ENCODE measurements at places on chromosomes 2 and 18. TPM values are rescaled to one million over a fixed set of nuclear protein-coding genes. Genes with fewer than 3 reads are reported as not detected.

SLC11A1 gene
- total RNA-seq, result 0.25 TPM

CCDC141 gene
- not detected for total RNA-seq

EML6 gene
- total RNA-seq, result 1.1 TPM

SRD5A2 gene
- not detected for total RNA-seq

WDR35 gene
- total RNA-seq, result 18.2 TPM

SPATA3 gene
- total RNA-seq, result not detected

TNFRSF11A gene
- total RNA-seq, result 0.25 TPM

TEKT4 gene
- total RNA-seq, result not detected

NOL4 gene
- not detected for total RNA-seq

RNU2-63P gene
- not detected for total RNA-seq

FABP1 gene
- total RNA-seq, result not detected

DTNA gene
- total RNA-seq, result 17.2 TPM

RETSAT gene
- total RNA-seq, result 72.9 TPM

MC5R gene
- not detected for total RNA-seq

RSAD2 gene
- total RNA-seq, result 1.5 TPM
